ENCODE measurements at places on chromosomes 2 and 18.

DNA sequence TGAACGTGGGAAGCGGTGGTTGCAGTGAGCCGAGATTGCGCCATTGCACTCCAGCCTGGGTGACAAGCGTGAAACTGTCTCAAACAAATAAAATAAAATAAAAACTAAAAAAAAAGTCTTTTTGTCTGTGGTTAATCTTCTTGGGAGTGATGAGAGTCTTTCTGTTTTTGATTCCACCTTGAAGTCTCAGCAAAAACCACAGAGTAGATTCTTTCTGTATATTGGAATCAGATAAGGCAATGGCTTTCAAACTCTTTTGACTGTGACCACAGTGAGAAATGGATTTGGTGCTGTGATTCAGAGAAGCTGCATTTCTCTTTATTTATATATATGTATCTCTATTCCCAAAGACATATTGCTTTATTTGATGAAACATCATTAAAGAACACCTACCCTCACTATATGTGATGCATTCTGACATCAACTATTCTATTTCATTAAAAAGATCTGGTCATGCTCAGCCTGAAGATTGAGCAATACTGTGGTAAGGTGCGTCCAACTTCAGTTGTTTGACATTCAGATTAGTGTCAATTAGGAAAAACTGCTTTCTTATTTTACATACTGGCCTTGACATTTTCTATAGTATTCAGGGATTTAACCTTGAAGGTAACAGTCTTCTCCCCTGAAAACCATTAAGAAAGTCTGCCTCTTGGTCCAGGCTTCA, 15.6 kb downstream of the HRH4 start:
- DNase-seq: no peak

DNA sequence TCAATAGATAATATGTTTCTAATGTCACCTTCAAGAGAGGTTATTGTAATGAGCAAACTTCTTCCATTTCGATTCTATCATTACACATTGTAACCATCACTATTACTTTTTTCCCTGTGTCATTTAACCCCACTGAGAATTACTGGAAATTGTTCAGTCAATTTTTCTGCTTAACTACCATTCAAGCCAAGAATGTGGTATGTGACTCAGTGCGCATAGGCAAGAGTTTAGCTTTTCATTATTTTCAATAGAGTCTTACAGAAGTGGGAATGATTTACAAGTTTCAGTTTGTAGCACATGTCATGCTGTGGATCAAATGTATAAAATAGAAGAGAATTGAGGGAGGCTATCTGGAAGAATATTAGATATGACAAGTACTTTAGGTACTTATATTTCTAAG, 34.3 kb upstream of the PIEZO2 start:
- DNase-seq: no peak

DNA sequence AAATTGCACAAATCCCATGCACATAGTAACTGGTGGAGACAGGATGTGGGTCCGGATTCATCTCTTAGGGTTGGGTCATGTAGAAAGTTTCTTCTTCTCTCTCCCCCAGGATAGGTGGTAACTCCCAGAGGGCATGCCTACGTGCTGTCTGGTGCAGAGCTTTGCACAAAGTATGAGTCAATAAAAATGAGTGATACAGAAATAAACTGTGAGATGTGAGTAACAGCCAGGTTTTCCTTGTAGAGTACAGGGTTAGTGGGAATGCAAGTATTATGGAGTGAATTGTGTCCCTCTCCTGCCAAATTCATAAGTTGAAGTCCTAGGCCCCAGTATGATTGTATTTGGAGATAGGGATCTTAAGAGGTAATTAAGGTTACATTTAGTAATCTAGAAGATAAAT, 289.4 kb downstream of the ALK start:
- DNase-seq: no peak

DNA sequence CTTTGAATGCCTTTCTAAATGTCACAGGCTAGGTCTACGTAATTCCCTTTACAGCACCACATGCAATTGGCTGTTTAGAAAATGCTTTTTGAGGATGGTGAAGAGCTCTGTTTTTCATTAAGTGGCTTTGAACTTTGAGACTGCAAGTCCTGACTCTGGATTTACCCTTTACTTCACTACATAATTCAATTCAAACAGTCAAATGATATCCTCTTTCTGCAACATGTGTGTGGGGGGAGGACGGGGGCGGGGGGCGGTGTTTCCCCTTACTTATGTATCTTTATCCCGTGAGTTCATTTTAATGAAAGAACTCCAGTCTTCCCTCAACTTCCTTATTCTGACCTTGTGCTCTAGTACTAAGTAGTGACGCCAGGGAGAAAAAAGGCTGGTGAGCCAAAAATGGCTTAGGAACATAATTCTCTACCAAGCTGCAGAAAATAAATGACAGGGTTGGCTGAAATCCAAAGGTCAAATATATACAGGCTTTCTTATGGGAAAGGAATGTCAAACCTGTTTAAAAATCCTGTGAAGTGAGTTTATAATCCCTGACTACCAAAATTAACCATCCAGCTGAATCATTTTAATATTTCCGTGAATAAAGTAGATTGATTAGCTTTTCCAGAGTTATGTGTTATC, 119.6 kb downstream of the SLC8A1 start:
- DNase-seq: no peak

DNA sequence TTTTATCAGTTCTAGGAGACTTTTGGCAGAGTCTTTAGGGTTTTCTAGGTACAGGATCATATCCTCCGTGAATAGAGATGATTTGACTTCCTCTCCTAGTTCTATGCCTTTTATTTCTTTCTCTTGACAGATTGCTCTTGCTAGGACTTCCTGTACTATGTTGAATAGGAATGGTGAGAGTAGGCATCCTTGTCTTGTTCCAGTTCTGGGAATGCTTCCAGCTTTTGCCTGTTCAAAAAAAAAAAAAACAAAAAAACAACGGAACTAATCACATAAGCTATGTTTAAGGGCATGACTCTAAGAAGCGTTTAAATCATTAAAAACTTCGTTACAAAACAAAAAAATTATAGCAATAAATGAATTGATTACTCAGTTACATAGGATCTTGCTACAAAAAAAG, 145.7 kb downstream of the NUP35 start:
- no peak for DNase-seq

- DNase-seq: no peak
Measured at GRCh38 chr2:8998418-8999101, 4.9 kb downstream of the MBOAT2 start.

DNA sequence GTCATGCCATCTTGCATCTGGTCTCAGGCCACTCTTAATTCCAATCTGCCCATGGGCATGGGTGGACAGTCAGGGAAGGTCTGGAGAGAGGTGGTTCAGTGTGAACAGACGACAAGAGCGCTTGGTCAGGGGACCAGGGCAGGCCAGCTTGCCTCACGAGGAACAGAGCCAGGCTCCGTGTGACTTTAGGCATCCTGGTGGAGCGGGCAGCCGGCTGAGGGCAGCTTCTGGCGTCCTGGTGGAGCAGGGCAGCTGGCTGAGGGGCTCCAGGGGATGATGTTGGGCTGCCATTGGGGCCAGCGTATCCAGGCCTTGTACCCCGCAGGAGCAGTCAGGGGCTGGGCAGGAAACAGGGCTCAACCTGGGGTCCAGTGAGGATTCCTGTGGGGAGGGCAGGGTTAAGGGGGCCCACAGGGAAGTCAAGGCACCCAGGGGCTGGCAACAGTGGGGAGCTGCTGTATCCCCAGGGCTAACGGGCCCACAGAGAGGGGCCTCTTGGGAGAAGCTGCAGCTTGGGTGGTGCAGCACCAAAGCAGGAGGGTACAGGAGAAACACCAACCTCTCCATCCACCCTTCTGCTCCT, 197.9 kb upstream of the TWIST2 start:
- no peak for DNase-seq

DNA sequence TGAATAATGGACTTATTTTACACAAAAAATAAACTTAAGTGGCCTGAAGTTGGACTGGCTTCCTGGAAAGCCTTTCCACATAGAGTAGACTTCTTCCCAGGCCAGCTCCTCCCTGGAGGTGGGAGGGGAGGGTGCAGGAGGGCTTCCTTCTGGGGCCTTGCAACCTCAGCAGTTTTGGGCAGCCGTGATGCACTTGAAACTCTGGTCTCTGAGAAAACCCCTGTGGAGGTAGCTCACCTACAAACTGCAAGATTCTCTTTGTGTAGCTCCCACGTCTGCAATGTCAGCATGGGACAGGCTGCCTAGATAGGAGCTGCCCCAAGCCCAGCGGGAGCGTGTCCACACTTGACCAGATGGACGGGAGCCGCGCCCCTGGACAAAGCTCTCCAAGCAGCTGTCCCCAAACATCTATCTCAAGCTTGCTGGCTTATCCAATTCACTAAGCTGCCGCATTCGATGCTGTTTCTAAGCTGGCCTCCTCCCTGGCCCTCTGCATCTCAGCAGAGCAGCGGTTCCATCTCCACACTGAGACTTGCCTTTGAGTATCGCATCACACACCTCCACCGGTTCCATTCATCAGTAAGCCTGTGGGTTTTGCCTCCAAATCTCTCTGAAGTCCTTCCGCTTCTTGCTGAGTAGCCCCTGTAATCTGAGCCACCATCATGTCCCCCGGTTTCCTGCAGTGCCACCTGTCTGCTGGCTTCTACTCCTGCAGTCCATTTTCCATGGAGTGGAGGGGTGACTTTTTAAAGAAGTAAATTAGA, 1.6 kb upstream of the LPIN1 start:
- DNase-seq: no peak

DNA sequence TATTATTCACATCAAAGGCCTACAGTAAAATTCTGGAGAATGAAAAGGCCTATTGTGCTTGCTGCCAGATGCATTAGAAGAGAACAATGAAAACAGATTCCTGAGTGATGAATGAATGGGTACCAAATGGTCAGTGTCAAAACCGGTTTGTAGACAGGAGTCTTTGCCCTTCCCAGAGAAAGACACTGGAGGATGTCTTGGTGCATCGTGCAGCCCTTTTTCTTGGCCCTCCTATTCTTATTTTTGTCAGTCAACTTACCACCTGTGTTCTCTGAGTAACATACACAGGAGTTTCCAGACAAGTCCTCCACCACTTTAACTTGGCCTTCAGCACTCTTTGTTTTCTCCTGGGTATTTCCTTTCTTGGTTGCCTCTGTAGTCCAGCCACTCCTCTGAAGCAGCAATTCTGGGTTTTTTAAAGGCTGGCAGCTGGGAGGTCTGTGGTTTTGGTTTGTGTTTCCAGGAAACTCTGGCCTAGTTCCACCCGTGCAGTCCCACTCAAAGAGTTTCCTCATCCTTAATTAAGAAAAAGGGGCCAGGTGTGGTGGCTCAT, 29.4 kb downstream of the PSTPIP2 start:
- DNase-seq: no peak

DNA sequence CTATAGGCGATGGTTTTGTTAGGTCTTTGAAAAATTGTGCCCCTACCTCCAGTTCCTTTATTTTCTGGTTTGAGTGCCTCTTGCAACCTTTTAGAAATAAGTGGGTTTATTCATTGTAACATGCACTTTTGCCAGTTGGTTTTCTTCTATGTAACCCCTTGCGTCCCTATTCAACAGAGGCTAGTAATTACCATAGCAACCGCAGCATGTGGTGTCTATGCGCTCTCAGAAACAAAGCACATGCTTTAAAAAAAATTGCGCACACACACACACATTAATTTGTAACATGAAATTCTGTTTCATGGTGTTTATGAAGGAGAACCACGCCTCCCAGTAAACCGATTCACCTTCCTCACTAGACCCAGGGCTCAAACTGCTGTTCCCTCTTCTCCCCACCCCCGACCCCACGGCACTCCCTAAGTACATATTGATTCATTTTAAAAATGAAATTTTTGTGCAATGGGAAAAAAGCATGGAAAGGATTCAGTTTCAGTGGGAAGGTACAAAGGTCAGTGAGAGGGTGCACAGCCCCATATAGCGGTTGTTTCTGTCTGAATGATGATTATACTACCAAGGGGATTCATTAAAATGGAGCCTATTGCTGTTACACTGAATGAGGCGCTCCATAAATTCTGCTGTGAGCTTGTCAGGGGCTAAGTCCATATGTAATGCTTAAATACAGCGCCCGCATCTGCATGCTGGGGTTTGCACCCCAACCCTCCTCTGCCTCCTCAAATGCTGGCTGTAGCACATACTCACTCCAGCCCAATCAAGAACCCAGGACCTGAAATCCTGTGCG, 206.9 kb downstream of the ICOS start:
- DNase-seq: no peak

GRCh38 chr18:55863876-55864275, 275.9 kb upstream of the TCF4 start:
- DNase-seq: no peak

DNA sequence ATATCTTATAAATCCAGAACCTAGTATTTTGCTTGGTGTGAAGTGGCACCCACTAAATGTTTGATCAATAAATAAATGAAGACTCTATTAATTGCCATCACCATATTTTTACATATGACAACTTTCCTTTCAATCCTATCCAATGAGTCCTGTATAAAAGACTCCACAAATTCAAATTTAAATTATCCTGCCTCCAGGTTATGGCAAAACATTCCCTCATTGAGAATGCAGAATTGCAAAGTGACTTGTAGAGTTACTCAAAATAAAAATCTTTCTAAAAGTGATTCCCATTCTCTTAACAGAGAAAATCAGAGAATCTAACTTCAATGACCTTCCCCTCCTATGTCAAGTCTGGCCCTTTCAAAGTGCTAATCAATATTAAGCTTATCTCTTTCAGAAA, 236.8 kb downstream of the GRB14 start:
- no peak for DNase-seq

- DNase-seq: no peak
Measured at GRCh38 chr18:3966246-3966641, 488.9 kb downstream of the DLGAP1 start.

DNA sequence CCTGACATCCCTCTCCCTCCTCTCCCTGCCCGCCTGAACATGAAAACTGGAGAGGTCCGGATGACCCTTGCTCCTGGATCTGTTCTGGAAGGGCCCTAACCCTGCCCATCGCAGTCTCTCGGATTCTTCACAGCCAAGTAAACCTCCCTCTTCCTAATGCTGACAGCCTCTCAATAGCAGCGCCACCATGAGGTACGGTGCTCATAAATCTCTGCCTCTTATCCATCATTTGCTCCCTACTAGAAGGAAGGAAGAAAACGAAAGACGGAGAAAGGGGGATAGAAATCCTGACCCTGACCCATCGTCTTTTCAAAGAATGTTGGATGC, 257.9 kb downstream of the BCL11A start:
- DNase-seq: no peak

DNA sequence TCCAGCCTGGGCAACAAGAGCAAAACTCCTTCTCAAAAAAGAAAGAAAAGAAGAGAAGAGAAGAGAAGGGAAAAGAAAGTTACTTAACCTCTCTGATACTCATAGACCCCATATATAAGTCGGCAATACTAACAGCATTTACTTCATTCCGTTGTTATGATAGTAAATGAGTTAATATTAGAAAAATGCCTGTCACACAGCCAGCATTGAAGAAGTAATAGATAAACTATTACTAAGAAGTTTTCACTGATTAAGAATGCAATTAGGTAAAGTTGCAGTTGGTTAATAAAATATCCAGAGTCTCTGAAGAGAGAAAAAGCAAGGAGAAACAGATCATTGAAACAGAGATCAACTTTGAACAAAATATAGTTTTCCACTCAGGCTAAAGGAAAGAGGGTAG, 161.3 kb upstream of the UBE2E3 start:
- DNase-seq: no peak

DNA sequence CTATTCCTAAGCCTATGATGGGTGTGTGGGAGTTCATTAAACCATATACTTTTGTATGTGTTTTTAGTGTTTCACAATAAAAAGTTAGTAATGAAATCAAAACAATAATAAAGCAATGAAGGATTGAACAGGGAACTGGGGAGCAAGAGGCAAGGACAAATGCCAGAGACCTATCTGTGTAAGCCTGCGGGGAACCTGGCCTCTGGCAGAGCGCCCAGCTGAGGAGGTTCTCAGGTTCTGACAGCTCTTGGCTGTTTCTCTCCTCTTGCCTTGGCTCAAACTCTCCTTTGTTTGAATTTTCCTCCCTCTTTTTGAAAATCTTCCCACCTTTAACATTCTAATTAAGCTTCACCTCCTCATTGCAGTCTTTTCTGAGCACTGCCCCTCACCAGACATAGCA, 200.0 kb upstream of the NCKAP5 start:
- no peak for DNase-seq

All from stimulated activated CD4-positive, alpha-beta T cell treated with anti-CD3 and anti-CD28 coated beads, Interleukin-2, amount 100 ng/mL, for 48 hours (primary cell).